Activated T-helper 1 cell treated with anti-CD3 and anti-CD28 coated beads, Interleukin-2, amount 50 U/mL, for 16 hours (primary cell): ENCODE measurements at places on chromosomes 2 and 18.

- no peak for DNase-seq
Measured at GRCh38 chr2:107384422-107384821, 442.3 kb upstream of the RGPD4 start.

- DNase-seq = no peak
Measured at GRCh38 chr18:3836483-3837335, 386.7 kb downstream of the TGIF1 start.

DNA sequence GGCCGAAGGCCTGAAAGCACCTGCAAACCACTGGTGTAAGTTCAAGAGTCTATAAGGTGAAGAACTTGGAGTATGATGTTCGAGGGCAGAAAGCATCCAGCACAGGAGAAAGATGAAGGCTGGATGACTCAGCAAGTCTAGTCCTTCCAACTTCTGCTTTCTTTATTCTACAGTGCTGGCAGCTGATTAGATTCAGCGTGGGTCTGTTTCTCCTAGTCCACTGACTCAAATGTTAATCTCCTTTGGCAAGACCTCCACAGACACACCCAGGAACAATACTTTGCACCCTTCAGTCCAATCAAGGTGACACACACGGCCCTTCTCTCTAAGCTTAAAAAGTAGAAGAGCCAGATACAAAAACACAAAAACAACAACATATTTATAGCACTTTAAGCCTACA, 43.4 kb downstream of the NMS start:
- DNase-seq = no peak

- no peak for DNase-seq
Measured at GRCh38 chr18:64645753-64646152, 496.9 kb upstream of the LINC00305 start.

GRCh38 chr2:126839796-126840195, 58.9 kb upstream of the TEX51 start:
- DNase-seq = no peak

DNA sequence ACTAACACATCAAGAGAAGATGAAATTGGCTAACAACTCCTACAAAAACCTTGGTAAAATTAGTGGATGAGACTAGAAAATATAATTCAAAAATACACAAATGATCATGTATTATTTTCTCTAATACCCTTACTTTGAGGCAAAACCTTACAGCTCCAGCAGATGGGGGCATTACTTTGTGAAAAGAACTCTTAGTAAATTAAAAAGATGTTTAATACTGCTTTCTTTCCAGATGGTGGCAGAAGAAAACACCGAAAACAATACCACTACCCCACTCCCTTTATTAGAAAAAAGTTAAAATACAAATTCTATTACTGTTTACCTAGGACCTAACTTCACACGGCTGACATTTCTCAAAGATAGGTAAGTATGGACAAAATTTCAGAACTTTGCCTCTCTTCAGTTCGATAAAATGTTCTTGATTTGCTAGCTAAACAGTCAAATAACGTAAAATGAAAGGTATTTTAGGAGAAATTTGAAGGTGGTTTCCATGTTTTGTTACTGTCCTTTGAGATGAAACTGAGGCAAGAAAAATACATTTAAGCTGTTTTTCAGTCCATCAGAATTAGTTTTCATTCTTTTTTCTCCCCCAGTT, 30.6 kb downstream of the ORC4 start:
- DNase-seq = no peak

- DNase-seq = no peak
Measured at GRCh38 chr18:48293954-48294898, 115.0 kb downstream of the ZBTB7C start.

- no peak for DNase-seq
Measured at GRCh38 chr18:74590671-74591070, 7.0 kb upstream of the ZNF407 start.

DNA sequence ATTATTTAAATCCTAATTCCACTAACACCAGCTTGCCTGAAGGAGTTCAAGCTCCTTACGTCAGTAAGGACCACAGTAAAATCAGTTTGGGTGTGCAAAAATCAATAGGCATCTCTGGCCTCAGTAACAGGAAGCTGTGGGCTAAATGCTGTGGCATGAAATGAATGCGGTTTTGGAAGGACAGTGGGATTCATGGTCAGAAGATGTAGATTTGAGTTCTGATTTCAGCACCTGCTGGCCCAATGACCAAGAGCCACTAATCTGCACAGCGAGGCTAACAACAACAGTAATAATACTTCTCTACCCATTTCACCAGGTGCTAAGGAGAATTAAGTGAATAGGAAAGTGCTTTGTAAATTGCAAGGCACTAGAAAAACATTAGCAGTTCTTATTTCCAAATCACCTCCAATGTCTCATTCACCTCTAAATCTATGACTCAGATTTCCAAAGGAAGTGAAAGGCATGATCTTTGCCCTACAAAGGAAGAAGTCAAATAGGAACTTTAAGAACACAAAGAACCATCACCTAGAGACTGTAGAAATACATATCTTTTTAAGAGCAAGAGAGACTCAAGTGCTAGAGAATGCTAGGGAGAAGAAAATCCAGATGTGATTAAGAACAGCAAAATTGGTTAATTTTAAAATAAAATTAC, 172.6 kb downstream of the ANKRD44 start:
- DNase-seq = no peak

GRCh38 chr2:37983719-37984118, 58.6 kb downstream of the RMDN2 start:
- DNase-seq = no peak

- no peak for DNase-seq
Measured at GRCh38 chr2:164840458-164840929, 1.1 kb downstream of the COBLL1 start.
